Activated T-cell treated with anti-CD3 and anti-CD28 coated beads, Interleukin-2, amount 50 U/mL, for 1 hour (primary cell): ENCODE measurements at places on chromosomes 7 and 10.

DNA sequence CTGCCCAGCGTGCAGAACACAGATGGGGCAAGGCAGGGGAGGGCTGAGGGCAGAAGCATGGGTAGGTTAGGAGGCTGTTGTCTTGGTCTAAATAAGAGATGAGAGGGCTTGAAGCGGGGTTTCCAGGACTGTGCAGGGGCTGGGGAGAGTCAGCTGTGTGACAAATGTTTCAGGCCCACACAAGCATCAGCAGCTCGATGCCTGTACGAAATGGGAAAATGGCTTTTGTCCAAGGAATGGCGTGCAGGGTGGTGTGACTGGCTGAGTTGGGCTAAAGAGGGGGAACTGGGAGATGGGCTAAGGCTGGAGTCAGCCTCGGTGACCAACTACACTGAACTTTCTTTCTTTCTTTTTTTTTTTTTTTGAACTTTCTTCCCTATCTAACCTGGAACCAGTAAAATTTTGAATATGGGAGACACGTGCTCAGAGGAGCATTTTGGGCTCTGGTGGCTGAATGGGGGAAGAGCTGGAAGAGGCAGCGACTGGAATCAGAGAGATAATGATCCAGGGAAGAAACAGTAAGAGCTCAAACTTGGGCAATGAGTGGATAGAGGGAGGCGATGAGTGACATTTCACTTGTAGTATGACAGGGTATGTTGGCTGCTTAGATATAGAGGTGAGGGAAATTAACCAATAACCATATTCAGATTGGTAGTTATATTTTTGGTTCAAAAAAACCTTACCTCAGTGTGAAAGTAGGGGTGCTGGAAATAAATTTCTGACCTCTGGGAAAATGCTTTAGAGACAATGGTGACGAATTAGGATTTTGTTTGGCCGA is 10.2 kb upstream of the EPHA1 start:
- no peak for DNase-seq

- DNase-seq, result no peak
Observed at GRCh38 chr7:78357709-78358108, 559.1 kb downstream of the PHTF2 start.

- no peak for DNase-seq
Observed at GRCh38 chr10:86265236-86265894, 101.2 kb downstream of the GRID1 start.

GRCh38 chr7:74017125-74017524 is 10.8 kb upstream of the ELN start:
- no peak for DNase-seq

DNA sequence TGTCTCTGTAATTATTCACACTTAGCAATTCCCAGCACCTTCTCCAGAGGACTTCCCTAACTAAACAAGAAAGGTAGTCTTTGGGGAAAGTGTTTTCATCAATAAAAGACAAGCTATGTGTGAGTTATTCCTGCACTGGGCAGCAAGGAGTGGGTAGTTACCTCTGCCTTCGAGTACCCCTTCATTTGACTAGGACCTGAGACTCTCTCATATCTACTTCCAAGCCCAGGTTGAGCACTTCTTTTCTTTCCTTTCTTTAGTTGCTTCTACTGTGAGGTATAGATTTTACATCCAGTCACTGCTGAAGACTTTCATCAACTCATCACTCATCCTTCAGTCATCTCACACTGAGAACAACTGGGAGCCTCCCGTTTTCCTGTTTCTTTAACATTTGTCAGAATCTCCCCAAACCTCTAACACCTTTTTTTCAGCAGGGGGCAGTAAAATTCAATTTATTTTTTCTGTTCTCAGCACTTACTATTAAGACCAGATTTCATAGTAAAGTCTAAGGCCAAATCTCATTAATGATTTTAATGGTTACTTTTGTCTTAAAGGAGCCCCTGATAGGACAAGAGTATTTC is 80.1 kb upstream of the PRSS1 start:
- no peak for DNase-seq

DNA sequence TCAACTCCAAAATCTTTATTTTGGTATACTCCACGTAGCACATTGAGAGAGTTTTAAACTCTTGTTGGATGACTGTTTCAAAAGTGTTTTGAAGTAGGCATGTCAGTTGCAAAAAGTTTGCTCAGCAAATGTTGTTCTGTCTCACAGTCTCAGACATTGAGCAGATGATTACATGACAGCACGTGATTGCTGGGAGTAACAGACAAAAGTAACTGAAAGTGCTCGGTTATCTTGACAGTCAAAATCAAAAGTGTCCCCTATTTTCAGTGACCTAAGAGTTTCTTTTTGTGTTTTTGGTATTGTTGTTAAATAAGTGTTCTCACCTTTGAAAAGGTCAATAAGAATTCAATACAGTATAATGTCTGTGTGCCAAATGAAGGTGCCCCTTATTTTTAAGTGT is 84.3 kb downstream of the CFTR start:
- DNase-seq, result no peak

GRCh38 chr10:9166770-9167169 is 1112.3 kb downstream of the GATA3 start:
- DNase-seq, result no peak

DNA sequence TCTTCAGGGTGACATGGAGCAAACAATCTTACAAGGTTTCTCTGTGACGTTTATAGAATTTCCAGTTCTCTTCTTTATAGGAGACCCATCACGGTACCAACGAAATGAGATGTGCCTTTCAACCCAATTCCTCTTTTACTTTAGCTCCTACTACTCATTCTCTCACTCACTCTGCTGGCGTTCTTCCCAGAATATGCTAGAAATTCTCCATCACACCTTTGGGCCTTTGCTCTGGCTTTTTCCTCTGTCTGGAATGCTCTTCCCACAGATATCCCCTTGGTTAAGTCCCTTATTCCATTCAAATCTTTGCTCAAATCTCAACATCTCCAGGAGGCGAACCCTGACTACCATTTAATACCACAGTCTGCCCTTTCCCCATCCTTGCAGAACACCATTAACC is 39.0 kb downstream of the SEMA3C start:
- DNase-seq, result no peak

GRCh38 chr7:2657920-2658671 is 26.3 kb downstream of the TTYH3 start:
- no peak for DNase-seq

DNA sequence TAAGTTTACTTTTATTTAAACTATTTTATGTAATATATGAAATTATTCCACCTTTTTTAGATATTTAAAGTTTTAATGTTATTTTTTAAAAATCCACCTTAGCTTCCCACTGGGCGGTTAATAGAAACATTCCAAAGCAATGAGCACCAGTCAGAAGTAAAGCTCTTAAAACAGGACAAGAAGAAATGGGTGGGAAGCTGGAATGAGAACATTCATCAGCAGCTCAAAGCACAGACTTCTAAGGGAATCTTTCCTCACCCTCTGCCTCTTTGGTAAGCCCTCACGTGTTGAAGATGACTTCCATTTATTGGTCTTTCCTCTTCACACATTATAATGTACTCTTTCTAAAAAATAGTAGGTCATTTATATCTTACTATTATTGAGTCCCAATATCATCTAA is 3.1 kb downstream of the AGMO start:
- DNase-seq, result no peak
